Stimulated activated CD8-positive, alpha-beta memory T cell treated with anti-CD3 and anti-CD28 coated beads, Interleukin-4, amount 100 ng/mL, for 48 hours (primary cell): ENCODE measurements at places on chromosomes 3 and 15.
A peak's percentile ranks its signal among the peaks of the same experiment; 100 is the strongest.

- no peak for DNase-seq
Measured at GRCh38 chr3:191557322-191557721, 96.4 kb downstream of the PYDC2 start.

DNA sequence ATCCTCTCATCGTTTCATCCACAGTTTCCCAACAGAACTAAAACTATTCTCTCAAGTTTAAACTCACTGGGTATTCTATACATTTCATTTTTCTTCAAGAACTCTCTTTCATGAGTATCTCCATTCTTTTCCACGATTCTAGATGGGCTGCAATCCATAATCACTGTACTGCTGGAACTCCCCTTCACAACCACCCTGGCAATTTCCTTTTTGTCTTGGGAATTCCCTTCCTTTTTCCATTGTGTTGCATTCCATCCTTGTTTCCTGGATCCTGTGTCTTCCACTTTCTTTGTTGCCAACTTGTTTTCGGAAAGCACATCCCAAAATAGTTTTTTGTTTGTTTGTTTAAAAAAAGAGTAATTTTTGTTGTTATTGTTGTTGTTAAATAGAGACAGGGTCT, 67.0 kb upstream of the FBN1 start:
- DNase-seq = no peak

DNA sequence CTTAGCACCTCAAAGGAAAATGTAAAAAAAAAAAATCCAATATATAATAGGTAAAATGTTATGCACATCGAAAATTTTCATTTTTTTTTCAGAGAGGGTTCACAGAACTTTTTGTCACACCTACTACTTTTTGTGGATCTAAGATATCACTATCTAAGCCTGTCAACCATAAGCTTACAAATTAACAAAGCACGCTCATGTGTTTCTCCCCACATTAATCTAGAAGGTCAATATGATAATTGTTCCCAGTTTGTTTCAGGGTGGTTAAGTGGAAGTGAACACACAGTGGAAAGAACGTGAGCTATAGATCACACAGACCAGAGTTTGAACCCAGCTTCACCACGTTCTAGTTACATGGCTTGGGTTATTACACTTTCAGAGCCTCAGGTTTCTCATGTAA, 78.6 kb upstream of the ROBO2 start:
- DNase-seq = no peak

DNA sequence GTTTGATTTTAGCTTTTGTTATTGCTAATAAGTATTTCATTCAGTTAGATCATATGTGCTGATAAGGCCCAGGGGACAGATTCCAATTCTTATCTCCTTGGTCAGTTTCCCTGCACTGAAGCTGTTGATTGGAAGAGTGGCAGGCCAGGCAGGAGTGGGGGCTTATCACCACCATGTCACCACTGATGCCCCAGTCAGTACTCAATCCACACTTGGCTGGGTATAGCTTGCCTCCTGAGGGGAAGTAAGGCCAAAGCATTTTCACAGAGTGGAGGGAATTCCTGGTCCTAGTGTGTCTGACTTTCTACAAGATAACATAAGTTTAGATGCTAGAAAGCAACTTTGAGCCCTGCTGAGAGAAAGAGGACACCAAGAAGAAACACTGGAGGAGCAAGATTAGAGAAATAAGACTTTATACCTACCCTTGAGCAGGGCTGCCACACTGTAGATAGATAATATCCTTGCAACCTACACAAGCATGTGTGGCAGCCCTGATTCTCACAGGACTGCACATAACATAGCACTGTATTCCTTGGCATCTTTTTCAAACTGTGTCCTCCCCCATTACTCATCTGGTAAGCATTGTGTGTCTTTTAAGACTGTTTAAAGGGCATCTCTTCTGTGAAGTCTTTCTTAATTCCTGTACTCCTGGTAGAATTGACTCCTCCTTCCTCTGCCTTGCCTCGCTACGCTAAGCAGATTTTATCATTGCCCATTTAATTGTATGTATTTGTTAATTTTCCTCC, 24.3 kb downstream of the OXNAD1 start:
- no peak for DNase-seq

DNA sequence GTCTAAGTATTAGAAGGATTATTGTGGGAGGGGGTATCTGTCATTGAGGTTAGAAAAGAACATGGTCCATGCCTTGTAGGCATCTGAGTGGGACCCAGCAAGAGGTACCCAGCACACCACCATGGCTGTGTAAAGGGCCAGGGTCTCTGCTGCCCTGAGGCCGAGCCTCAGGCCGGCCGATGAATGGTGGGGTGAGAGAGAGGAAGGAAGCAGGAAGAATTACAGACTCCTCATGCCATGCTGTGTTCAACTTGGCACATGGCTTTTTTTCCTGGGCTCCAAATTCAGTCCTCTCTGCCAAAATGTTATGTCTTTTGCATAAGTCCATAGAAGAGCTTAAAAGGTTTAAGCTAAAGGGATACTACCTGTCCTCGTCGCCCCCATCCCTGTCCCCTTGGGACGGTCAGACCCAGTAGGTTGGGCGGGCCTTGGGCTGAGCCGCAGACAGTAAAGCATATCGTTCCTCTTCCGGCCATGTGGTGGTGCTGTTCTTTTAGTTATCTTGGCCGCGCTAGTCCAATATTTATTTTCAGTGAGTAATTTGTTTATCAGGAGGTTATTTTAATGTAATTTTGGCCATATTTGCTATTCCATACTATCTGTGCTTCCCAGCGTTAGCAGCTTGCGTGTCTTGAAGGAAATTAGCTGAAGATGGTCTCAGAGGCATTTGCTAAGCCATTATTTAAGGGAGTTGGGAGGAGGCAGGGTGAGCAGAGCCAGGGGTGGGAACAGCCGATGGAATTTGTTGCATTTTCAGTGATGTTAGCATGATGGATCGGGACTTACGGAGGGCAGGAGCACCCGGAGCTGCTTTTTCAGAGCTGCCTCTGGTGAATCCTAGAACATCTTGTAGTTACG, 152.4 kb downstream of the AGBL1 start:
- peak; percentile 56 for DNase-seq

DNA sequence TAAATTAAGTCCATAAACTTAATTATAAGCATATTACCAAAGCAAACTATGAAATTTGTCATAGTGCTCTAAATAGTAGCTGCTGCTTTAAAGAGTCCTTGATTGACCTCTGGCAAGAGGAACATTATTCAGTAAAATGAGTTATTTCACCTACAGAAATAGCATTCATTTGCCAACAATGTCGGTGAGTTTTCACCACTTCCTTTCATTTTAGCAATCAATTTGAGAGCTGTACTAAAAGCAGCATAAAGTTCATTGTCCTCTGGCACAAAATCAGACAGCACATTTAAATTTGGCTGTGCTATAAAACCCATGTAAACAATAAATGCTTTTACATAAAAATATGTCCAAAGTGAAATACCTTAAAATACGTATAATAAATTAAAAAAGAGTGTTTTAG, 1515.7 kb downstream of the SI start:
- DNase-seq = no peak

DNA sequence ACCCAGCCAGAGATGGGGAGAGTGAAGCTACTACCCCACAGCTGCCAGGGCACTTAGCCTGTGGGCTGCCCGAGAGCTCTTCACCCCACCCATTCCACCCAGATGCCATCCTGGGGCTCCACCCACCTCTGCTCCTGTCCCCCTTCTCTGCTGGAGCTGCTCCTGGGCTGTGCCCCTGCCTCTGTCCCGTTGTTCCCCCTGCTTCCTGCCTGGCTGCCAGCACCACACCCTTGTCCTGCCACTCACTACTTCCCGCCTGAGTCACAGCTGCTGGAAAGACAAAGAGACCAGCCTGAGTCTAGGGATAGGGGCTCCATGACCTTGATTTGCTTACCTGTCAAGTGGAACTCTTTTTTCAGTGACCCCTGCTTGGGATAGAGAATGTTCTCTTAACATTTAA, 12.4 kb downstream of the GNAI2 start:
- no peak for DNase-seq
